ENCODE measurements at places on chromosomes 7 and 10.

- DNase-seq = no peak
Observed at GRCh38 chr10:25661632-25662031, 272.4 kb upstream of the MYO3A start.

GRCh38 chr10:88193018-88193417 lies 329.6 kb downstream of the PTEN start:
- no peak for DNase-seq

- no peak for DNase-seq
Observed at GRCh38 chr10:1117651-1118050, 61.5 kb downstream of the WDR37 start.

DNA sequence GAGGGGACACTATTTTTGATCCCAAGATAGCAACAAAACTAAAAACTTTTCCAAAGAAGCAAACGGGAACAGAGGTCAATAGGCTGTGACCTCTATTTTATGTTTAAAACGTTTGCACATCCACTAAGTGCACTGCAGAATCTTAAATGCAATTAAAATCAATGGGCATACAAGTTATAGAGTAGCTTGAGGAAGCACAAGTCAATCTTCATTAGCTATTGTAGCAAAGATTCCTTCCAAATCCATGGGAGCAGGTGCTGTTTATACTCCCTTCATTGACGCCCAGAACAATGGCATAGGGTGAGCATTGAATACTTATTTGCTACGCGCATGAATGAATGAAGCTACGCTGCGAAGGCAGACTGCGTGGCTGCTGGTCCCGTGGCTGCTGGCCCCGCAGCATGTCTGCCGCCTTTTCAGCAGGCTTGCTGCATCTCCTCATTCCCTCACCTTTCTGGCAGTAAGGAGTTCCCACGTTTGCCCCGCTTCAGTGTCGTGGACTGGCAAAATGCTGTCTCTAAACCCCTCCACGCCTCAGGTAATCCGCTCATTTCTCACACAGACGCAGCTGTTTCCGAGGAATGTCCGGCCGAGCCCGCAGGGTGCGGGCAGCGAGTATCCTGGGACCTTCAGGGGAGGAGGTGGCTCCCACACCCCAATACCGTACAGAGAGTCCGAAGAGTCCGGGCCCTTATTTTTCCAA lies 754 bp upstream of the PHYHIPL start:
- no peak for DNase-seq

DNA sequence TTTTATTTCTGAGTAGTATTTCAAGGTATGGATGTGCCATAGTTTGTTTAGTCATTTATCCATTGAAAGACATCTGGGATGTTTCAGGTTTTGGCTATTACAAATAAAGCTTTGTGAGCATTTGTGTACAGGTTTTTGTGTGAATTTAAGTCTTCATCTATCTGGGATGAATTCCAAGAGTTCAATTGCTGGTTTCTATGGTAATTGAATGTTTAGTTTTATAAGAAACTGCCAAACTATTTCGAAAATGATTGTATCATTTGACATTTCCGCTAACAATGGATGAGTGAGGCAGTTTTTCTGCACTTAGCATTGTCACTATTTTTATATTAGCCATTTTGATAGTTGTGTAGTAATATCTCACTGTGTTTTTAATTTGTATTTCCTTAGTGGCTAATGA lies 99.4 kb downstream of the WDFY4 start:
- no peak for DNase-seq

GRCh38 chr10:101030496-101031127 lies 317 bp downstream of the PDZD7 start:
- no peak for DNase-seq

- DNase-seq = no peak
Observed at GRCh38 chr7:40298421-40298820, 163.6 kb downstream of the SUGCT start.

DNA sequence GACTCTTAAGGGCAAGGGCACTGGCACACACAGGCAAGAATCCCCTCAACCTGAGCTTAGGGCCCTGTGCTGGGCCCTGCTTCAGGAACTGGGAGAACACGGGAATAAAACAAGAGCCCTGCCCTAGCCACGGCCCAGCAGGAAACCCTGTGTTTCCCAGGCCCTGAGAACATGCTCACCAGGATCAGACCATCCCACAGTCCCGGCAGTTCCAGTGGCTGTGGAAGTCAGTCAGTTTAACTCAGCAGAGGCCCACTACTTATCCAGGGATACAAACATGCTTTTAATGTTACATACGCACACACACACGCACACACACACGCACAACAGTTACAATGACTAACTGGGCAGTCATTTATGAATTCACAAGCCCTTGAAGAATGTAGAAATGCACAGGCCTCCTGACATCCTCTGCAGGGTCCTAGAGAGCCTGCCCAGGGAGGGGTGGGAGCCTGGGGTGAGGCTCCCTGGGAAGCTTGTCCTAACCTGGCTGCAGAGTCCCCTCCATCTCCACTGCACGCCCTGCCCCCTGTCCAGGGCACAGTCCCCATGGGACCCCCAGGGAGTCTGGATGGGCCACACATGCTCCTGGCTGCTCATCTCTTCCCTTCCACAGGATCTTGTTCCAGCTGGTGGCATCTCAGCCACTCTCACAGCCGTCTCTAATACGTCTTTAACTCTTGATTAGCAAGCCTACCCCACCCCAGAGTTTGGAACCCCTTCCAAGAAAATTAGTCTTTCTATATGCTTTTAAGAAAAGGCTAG lies 97.6 kb downstream of the TCERG1L start:
- no peak for DNase-seq

DNA sequence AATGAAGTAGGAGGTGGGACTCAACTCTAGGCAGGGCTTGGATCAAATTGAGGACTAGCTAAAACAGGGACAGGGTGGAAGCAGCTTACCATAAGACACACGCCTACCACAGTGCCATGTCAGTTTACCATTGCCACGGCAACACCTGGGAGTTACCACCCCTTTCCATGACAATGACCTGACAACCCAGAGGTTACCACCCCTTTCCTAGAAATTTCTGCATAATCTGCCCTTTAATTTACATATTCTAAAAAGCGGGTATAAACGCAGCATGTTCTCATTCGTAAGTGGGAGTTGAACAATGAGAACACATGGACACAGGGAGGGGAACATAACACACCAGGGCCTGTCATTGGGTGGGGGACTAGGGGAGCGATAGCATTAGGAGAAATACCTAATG lies 72.7 kb downstream of the GCC1 start:
- DNase-seq = no peak

DNA sequence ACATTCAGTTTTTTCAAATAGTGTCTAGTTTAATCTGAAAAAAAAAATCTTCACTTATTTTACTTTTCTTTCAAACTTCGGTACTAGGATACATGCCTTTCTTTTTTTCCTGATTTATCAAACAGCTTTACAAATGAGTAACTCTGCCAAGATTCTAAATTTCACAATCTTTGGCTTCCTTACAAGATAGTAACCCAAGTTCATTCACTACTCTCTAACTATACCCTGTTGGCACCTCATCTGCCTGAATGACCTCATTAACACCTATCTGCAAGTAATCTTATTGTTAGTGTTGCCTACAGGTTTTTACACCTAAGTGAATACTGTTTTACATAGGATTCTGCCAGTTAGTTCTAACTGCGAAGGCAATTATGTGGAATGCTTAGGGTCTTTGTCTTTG lies 159.8 kb downstream of the FOXP2 start:
- DNase-seq = no peak

DNA sequence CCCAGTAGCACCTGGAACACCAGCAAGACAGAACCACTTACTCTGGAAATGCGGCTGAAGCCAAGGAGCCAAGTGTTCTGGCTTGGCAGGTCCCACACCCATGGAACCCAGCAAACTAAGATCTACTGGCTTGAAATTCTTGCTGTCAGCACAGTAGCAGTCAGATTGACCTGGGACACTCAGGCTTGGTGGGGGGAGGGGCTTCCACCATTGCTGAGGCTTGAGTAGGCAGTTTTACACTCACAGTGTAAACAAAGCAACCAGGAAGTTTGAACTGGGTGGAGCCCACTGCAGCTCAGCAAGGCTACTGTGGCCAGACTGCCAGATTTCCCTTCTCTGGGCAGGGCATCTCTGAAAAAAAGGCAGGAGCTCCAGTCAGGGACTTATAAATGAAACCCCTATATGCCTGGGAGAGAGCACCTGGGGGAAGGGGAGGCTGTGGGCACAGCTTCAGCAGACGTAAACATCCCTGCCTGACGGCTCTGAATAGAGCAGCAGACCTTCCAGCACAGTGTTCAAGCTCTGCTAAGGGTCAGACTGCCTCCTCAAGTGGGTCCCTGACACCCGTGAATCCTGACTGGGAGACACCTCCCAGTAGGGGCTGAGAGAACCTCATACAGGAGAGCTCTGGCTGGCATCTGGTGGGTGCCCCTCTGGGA lies 121.2 kb downstream of the MTERF1 start:
- DNase-seq = no peak

DNA sequence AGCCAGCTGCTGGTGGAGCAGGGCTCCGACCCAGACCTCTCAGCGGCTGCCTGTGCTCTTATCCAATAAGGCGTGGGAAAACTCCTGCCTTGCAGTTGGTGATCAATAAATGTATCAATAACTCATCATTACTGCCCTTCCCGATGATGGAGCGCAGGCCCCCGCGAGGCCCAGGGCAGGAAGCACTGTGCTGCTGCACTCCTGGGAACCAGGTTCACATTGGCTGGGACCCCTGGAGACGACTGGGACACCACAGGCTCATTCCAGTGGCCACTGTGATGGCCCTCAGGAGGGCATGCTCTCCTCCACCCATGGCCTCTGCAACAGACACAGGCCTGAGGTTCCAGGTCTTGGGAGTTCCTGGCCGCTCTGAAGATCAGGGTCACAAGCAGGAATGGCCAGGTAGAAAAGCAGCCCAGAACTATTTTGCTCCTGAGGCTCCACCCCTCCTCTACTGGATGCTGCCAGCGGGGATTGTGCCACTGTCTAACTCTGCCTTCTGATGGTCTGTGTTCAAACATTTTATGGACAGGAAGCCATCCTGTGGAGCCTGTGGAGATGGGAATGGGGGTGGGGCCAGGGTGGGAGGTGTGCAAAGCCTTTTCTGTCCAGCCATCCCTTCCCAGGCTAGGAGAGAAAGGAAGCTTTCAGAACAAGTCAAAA lies 287.4 kb upstream of the ZMIZ1 start:
- no peak for DNase-seq

DNA sequence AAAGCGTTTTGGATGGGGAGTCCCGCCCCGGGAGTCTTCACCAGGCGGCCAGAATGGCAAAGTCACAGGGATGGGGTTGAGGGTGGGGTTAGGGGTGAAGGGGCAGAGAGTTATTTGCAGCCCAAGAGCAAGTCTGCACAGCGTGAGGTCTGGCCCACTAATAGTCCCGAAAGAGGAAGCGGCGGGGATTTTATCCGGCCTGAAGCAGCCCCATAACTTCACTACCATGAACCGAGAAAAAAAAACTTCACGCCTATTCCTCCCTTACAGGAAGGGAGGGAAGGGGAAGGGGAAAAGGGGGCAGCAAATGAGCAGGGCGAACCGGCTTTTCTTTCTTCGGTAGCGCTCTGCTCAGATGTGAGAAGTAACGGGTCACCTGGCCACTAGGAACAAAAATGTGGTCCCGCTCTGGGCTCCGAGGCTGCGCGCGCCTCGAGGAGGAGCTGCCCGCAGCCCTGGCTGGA lies 712 bp downstream of the ITPRIP start:
- no peak for DNase-seq

GRCh38 chr7:155084969-155085368 lies 14.8 kb downstream of the HTR5A start:
- no peak for DNase-seq

DNA sequence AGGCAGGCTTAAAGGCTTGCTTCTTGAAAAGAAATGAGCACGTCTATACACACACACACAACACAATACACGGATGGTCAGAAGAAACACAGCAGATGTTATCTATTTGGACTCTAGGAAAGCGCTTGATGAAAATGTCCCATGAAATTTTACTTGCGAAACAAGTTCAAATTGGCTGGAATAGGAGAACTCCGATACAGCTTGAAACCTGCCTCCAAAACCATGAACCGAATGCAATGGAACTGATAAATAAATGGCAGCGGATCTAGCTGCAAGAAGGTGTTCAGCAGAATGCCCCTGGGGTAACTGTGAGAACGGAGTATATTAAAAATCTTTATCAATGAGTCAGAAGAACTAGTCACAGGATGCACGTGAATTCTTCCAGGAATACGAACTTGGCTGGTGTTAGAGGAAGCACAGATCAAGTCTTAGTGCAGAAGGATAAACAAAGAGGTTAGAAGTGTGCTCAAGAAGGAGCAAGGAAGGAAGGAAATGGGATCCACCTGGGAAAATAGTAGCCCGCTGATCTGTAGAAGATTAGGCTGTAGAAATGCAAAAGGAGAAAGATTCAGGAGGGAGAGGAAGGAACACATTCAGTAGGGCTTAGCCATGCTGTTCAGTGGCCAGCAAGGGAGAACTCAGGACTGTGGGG lies 142.0 kb upstream of the PRKCQ start:
- no peak for DNase-seq

DNA sequence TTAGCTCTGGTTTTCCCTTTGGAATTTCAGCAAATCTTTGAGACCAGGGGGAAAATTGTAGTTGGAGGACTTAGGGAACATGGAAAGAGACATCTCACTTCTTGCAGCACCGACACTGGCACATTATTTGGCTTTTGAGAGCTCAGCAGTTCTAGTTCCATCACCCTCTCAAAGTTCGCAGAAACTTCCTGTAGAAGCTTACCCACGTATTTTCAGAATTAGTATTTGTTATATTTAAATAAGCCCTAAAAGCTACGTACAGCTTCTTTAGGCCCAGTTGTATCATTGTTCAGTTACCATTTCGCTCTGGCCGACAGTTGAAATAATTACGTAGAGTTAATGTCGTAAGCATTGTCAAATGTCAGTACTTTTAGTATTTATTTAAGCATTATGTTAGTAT lies 13.4 kb downstream of the CEP55 start:
- DNase-seq = no peak
